ENCODE measurements at places on chromosomes 16 and 17.

DNA sequence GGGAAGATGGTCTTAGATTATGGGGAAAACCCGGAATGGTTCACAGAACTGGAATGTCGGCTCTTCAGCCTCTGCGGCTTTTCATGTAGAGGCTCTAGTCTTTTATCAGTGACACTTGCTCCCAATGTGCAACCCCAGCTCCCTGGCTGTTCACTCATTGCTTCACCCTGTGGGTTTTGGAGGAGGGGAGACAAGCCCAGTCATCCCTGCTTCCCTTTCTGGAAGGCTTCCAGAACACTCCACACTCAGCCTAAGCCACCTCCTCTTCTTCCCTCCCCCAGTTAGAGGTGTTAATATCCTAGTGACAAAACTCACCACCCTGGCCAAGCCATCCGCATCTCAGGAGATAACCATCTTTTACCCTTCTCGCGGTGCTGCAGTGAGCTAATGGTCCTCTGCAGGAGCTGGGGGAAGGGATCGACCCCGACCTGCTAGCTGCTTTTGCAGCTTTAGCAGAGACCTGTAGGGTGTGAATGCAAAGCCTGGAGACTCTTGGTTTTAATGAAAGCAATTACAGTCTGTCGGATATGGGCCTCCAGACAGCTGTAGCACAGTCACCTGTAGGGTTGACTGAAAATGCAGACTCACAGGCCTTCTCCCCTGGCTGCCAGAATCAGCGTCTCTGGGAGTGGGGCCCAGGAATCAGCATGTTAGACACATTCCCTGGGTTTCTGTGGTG lies 24.3 kb upstream of the LASP1NB start:
- DNase-seq = no peak

- DNase-seq = no peak
Observed at GRCh38 chr16:83215406-83216001, 588.7 kb downstream of the CDH13 start.

GRCh38 chr16:2854700-2855309 lies 3.2 kb downstream of the PRSS22 start:
- DNase-seq = no peak

- DNase-seq = no peak
Observed at GRCh38 chr16:74439685-74440084, 18.4 kb upstream of the CLEC18B start.

GRCh38 chr16:86354641-86355513 lies 155.4 kb upstream of the FOXF1 start:
- no peak for DNase-seq

GRCh38 chr16:23634461-23635036 lies 6.6 kb downstream of the PALB2 start:
- no peak for DNase-seq

DNA sequence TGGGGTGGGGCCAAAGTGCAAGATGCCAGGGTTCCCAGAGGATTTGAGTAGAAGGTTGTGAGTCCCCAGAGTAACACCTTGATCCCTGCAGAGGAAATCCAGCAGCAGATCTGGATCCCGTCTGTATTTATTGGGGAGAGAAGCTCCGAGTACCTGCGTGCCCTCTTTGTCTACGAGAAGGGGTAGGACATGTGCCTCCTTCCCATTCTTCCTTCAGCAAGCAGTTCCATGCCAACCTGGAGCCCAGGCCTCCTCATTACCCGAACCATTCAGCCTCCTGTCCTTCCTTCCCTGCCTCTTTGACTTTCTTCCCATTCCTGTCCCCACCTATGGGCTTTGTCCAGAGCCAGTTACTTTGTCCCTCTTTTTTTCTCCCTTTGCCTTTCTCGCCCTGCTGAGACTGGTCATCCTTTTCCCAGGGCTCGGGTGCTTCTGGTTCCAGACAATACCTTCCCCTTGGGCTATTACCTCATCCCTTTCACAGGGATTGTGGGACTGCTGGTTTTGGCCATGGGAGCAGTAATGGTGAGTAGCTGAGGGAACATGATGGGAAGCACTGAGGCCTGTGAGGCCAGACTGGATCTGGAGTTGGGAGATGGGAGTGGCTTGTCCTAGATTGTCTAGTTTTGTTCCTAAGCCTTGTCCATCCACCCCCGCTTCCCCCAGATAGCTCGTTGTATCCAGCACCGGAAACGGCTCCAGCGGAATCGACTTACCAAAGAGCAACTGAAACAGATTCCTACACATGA lies 2.9 kb downstream of the RNF167 start:
- DNase-seq = no peak

DNA sequence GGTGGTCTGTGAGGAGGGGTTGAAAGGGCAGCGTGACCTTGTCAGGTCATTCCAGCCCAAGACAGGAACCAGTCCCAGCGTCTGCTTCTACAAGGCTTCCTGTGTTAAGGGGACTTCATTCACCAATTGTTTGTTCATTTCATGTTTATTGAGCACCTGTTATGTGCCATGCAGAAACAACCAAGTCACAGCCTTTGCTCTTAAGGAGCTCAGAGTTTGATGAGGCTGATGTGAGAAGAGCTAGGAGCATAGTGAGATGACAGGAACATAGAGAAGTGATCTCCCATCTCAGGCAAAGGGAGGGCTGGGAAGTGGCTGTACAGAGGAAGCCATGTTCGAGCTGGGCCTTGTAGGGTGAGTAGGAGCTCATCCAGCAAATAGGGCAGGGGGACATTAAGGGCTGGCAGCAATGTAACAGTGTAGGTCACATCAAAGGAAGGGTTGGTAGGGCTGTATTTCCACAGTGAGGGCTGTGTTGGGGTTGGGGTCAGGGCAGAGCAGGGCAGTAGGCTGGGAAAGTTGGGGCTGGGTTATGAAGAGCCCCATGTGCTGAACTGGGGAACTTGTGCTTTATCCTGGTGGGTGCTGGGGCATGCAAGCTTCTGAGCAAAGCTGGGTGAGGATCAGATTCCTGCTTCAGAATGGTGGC lies 79.8 kb downstream of the ARHGAP23 start:
- no peak for DNase-seq
